ENCODE measurements at places on chromosomes 4 and X. TPM values are rescaled to one million over a fixed set of nuclear protein-coding genes. Genes with fewer than 3 reads are reported as not detected.

Gene CHM
- total RNA-seq: 12.7 TPM

GRCh38 chr4:120703908-120704307 lies 218.6 kb downstream of the PRDM5 start:
- H3K27me3 ChIP-seq: no peaks in the 10 kb centered on the region
- H3K27ac ChIP-seq: no peak overlapping the region
- no peak overlapping the region for H3K4me3 ChIP-seq
- H3K4me1 ChIP-seq: no peaks in the 10 kb centered on the region
- H3K36me3 ChIP-seq: no peaks in the 10 kb centered on the region
- no peak for DNase-seq

Gene F11
- 0.51 TPM for total RNA-seq

- DNase-seq: no peak
- no peak overlapping the region for H3K4me3 ChIP-seq
- H3K27ac ChIP-seq: no peak overlapping the region
- peaks cover 8% of the 10 kb centered on the region for H3K4me1 ChIP-seq
- no peaks in the 10 kb centered on the region for H3K27me3 ChIP-seq
These were observed 337.9 kb downstream of the PPP3CA start for GRCh38 chr4:101009471-101009870.

Gene ATP2B3
- total RNA-seq: not detected

DNA sequence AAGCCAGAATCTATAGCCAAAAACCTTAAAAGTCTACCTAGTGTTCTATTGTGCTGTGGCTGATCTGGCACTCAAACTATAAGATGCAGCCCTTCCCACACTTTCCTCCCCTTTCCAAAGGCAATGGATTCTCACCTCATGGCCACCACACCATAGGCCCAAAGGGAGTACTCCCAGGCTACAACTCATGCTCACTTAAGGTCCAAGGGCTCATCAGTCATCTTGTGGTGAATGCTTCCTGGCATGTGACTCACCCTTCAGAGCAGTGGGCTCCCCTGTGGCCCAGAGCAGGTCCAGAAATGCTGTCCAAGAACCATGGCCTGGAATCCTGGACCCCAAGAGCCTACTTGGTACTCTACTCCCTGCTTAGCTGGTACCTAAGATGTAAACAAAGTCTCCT lies 181.0 kb downstream of the CHRDL1 start:
- no peak for DNase-seq
- no peaks in the 10 kb centered on the region for H3K4me1 ChIP-seq
- no peaks in the 10 kb centered on the region for H3K27me3 ChIP-seq
- H3K27ac ChIP-seq: no peak overlapping the region

- H3K27me3 ChIP-seq: no peaks in the 10 kb centered on the region
- no peaks in the 10 kb centered on the region for H3K4me1 ChIP-seq
- no peak overlapping the region for H3K4me3 ChIP-seq
- no peaks in the 10 kb centered on the region for H3K36me3 ChIP-seq
- DNase-seq: no peak
- H3K27ac ChIP-seq: no peak overlapping the region
These were observed 44.3 kb upstream of the ARHGAP24 start for GRCh38 chr4:85430697-85431096.

Measured in suprapubic skin (tissue), 4 donors.